KG1 (cell line): ENCODE measurements at places on chromosomes 6 and 20.

DNA sequence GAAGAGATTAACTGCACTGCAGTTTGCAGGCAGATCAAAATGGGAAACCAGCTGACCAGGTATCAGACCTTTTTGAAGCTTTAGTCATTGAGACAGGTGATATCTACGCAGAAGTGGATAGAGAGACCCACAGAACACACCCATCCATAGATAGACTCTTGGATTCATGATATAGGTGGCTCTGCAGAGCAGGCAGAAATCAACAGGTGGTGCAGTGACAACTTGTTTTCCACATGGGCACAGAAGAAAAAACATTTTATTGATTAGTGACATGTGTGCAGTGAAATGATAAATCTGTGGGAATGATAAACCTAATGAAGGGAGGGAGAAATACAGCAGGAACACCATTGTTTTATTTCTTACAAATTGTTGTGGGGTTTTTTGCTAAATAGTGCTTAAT, 45.2 kb downstream of the NUDT3 start:
- DNase-seq, result no peak

GRCh38 chr6:11288065-11288464, 55.6 kb upstream of the NEDD9 start:
- DNase-seq, result no peak

DNA sequence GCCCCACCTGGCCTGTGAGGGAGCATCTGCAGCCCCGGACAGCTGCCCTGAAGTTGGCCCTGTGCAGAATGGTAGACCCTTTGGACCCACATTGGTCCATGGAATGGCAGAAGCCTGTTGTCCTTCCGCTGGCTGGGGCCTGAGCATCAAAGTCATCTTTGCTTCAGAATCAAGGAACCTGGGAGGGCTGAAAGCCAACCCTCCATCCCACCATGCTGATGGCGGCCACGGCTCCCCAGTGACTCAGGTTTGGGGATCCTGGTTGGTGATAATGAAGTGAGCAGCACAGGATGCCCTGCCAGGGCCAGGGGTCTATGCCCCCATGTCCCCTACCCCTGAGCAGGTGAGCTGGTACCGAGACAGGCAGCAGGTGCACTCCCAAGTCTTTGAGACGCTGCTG, 52.8 kb downstream of the YTHDF1 start:
- DNase-seq, result no peak

GRCh38 chr20:7974785-7975435, 34.7 kb upstream of the HAO1 start:
- DNase-seq, result no peak

DNA sequence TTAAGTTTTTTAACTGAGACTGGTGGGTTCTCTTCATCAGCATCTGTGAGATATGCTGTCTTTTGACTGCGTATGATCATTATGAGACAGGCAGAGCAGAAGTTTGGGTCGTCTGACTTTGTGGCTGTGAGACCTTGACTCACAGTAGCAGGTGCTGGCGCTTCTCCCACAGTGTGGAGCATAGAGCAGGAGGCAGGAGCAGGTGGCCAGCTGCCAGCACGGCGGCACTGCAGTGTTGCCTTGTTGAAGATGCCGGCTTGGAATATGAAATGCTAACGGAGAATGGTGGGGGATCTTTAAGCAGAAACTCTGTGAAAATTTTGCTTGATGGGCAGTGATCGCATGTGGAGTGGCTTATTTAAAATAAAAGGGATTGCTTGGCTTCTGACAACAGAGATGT, 105.0 kb downstream of the TIAM2 start:
- DNase-seq, result no peak
